Stimulated activated CD8-positive, alpha-beta memory T cell treated with anti-CD3 and anti-CD28 coated beads, Interleukin-15, amount 100 ng/mL, for 48 hours (primary cell): ENCODE measurements at places on chromosomes 2 and 18.

GRCh38 chr2:216486708-216487107 lies 11.9 kb upstream of the RPL37A start:
- no peak for DNase-seq

GRCh38 chr2:86624267-86624547 lies 542 bp upstream of the RNF103 start:
- DNase-seq: no peak

- no peak for DNase-seq
Measured at GRCh38 chr2:48617618-48618017, at the start of gene GTF2A1L. TSS of gene GTF2A1L (plus strand) at chr2:48617856. CDS start at chr2:48617875, 19 bp downstream.

DNA sequence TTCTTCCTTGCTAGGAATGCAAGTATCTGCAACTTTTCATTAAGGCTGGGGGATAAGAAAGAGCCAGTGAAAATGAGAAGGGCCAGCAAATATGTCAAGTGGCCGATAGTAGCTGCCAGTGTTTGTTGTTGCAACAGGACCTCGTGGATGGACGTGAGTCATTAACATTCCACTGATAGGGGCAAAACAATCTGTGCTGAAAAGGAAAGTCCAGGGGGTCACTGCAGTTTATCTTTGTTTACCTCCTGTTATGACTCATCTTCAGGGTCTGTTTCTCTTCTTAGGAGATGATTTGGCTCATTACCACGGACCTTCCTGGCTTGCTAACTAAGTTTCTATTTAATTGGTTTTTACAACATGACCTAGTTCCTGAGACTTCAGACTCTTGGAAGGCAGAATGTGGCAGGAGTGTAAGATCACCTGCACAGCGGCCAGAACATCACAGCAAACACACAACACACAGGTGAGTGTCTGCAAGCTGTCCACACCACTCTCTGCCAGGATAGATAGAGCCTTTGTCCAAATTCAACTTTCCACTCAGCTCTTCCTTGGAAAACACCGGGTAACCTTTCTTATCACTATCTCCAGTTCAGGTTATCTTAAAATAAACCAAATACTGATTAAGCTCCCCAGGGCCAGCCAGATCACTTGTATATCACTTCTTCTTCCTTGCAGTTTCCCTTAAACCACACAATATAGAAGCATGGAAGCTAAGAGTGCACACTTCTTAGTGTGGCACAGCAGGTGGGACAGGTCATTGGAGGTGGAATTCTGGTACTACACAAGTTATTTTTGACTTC lies 157.5 kb upstream of the LMAN1 start:
- no peak for DNase-seq

- no peak for DNase-seq
Measured at GRCh38 chr2:176024083-176024482, 22.0 kb upstream of the LNPK start.

GRCh38 chr18:51726614-51727013 lies 529.1 kb upstream of the MEX3C start:
- no peak for DNase-seq

GRCh38 chr2:119735565-119735964 lies 24.2 kb upstream of the PTPN4 start:
- DNase-seq: no peak

DNA sequence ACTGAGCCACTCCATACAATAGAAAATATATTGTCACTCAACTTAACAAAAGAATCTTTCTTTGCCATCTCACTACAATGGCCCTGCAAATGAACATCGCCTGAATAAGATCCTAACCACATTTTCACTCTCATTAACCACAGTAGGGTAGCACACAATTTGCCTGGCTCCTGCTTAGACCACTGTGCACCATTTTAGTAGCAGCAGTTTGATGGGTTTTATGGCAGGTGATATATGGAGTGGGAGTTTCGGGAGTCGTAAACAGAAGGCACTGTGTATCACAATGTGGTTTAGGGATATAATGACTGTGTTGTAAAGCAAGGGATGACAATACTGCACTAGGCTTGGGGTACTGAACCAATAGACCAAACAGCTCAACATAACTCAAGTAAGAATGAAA lies 617.4 kb downstream of the BCL11A start:
- DNase-seq: no peak
